Stimulated activated CD4-positive, alpha-beta T cell treated with anti-CD3 and anti-CD28 coated beads, TNF-alpha, amount 100 ng/mL, for 1 hour (primary cell): ENCODE measurements at places on chromosomes 12 and 14.

DNA sequence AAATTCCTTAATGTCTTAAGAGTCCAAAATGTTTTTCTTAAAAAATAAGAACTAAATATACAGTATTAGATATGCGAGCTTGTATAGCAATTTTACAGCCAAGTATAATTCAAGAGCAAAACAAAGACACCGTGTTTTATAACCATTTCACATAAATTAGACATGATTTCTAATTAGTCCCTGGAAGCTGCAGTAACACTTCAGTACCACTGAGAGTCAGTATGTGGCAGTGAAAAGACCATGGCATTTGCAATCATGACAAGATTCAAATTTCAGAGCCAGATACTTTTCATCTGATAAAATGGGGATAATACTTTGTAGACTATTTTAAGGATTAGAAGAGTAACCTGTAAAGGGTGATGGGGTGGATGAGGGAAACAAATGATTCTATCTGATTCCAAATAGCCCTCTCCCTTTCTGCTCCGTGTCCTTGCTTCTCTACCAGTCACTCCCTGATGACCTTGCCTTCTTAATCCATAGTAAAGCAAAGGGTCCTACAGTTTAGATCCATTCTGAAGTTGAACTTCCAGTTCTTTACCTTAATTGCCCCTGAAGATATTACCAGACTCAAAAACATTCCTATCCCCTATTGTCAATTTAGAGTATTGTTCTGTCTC, 145.4 kb upstream of the ABCD2 start:
- no peak for DNase-seq

- DNase-seq: no peak
These were observed 45.5 kb downstream of the MGST1 start for GRCh38 chr12:16392846-16393535.

GRCh38 chr14:100606687-100607610, 19.7 kb upstream of the BEGAIN start:
- DNase-seq: no peak

- no peak for DNase-seq
These were observed 6.3 kb upstream of the NYNRIN start for GRCh38 chr14:24392325-24393091.

DNA sequence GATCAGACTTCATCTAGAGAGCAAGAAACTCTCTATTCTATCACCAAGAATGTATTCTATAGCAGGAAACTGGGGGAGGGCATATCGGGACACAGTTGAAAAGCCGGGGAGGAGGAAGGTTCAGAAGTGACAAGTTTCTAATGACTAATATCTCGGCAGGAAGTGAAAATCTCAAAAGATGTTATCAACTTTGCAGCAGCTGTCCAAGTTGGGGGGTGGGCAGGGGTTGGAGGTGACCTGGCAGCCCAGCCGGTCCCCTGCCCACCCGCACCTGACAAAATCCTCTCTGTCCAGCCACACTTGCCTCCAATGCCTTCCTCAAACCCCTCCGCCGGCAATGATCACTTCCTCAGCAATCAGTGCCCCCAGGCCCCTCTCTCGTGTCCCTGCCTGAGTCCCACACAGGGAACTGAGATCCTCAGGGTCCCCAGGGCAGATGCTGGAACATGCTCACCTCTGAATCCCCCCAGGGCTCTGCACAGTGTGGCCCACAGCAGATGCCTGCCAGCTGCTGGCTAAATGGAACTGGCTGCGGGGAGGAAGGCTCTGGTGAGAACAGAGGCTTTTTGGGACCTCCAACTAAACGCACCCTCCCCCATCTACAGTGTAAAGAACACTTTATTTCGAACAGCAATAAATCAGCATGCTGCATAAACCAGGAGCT, 43.9 kb downstream of the CCDC88C start:
- no peak for DNase-seq

- no peak for DNase-seq
These were observed 696.0 kb downstream of the C12orf50 start for GRCh38 chr12:87332987-87333726.

DNA sequence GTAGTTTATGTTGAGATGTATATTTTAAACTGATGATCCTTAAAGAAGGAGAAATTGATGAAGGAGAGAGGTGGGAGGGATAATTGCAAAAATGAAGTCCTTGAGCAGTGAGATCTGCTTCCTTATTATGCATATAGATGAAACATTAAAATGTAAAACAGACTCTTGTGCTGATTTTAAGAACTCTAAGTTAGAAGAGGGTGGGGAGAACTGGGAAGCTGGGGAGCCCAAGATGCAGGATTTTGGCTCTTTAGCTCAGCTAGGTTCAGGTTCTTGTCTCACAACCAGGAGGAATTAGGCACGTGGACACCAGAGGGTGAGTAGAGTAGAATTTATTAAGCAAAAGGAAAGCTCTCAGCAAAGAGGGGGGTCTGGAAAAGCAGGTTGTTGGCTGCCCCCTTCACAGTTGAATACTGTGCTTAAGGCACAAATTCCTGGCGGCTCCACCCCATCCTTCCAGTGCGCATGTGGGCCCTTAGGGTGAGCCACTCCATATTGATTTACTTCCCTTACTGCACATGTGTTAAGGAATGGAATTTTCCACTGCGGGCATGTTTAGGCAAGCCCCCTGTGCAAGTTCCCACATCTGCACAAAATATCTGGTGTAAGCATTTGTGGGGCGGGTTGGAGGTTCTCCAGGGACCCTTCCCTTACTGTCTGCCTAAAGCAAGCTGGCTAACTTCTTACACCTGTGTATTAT, 141.9 kb downstream of the BICD1 start:
- DNase-seq: no peak

DNA sequence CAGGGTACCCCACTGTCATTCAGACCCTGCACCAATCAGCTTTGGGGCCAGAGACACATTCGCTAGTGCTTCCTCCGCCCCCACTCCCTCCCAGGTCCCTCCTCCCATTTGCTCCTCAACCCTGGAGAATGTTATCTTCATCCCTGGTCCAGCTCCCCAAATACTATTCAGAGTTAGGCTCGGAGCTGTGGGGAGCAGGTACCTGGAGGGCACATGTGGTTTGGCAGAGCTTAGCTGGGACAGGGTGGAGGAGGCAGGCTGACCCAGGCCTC, 19.5 kb downstream of the VSX2 start:
- no peak for DNase-seq

- DNase-seq: no peak
These were observed 12.6 kb upstream of the OR10P1 start for GRCh38 chr12:55624056-55624455.

GRCh38 chr14:101372894-101373620, 188.2 kb upstream of the DIO3 start:
- DNase-seq: no peak

DNA sequence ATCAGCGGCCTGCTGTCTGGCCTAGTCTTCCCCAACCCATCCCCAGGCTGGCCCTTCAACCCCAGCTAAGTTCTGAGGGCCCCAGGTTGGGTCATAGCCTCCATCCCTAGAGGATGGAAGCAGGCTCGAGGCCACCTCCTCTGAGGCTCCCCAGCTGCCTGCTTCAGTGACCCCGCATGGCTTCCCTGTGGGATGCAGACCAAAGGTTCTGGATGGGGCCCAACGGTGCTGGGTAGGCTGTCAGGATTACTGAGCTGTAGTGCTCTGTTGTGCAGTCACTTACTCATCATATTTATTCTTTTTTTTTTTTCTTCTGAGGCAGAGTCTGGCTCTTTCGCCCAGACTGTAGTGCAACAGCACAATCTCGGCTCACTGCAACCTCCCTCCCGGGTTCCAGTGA, 92.0 kb downstream of the IRF2BPL start:
- no peak for DNase-seq

DNA sequence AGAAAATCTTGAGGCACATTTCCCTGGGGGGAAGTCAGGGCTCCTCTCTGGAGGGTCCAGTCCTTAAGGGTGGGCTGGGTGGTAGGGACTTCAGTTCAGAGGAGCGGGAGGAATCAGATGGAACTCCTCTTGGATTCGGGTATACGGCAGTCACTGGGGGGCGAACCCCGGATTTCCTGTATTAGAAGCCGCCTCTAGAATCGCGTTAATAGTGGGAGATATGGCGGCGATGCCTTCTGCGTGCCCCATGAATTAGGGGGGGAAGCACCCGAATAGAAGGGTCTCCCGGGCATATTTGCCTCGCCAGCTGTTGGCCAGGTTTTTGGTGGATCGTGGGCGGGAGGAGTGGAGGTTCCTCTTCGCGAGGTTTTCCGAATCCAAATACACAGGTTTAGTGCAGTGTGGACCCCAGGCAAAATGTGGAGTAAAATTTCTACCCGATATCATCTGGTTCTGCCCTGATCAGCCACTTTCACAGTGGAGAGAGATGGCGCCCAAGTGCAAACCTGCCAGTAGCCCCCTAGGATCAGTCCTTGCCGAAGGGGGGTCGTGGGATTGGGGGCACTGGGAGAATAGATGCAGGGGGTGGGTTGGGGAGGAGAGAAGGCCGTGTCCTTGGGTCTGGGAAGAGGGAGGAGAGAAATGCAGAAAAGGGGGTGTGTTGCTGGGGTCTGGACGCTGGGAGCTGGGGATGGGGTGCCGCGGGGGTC, 628 bp downstream of the MEG3 start:
- no peak for DNase-seq

- no peak for DNase-seq
These were observed 67.0 kb downstream of the FBXW8 start for GRCh38 chr12:116977465-116978380.

GRCh38 chr12:47822863-47823262, 3.2 kb upstream of the HDAC7 start:
- no peak for DNase-seq

DNA sequence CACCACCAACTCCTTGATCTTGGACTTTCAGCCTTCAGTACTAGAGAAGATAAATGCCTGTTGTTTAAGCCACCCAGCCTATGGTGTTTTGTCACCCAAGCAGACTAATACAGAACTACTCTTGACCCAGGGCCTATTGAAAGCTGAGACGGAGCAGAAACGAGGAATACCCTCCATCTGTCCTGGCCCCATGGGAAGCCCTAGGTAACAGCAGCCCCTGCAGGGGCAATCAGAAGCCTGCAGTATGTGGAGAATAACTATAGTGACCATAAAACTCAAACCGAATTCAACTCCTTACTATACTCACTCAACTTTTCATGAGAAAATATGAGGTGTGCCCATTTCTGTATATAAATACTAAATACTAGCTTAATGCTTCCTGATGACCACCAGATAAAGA, 307.4 kb downstream of the NUAK1 start:
- no peak for DNase-seq

GRCh38 chr12:40158592-40159111, 52.8 kb upstream of the SLC2A13 start:
- no peak for DNase-seq

DNA sequence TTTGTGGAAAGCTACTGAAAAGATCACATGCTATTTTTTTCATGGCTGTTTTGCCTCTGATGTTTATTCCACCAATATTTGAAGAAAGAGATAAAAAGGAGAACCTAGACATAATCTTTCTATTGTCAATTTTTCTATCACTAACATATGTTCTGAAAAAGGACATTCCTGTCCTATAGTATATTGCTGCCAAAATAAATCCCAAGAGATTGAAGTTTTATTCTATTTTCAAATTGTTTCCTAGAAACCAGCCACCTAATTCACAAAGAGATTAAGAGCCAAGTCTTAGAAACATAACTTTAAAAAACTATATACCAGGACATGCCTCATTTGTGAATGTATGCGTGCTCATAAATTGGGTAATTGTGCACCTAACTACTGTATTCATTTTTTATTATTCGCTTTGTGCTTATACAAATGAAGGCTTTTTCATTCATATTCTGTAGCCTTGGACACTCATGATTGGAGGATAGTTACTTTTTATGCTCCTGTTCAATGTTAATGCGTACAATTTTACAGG, 200.7 kb downstream of the FUT8 start:
- DNase-seq: no peak

DNA sequence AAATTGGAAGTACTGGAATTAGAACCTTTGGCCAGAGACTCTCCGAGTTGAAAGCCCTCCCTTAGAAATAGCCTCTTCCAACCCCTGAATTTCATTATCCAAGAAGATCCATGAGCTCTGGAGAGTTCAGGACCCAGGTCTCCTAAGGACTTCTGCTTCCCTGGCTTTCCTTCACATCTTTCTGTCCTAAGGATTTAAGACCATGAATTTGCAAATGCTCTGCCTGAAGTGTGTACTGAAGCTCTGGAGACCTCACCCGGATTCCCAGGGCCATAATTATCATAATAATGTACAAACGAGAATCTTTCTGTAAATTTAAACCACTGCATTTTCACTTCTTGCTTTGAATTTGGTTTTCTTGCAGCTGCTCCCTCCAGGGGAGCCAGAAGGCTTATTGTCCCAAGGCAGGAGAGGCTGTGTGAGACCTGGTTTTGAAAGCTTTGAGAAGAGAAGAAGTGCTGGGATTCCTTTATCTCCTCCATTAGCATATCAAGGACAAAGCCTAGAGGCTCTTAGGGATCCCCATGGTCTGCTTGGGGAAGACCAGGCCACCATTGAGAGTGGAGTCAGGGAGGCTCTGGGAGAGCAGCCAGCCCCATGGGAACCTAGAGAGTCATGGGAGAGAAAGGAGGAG, 41.1 kb downstream of the GLRX5 start:
- DNase-seq: no peak

- no peak for DNase-seq
These were observed 92.5 kb upstream of the NAP1L1 start for GRCh38 chr12:76176940-76177339.

- no peak for DNase-seq
These were observed 5.1 kb downstream of the ARF6 start for GRCh38 chr14:49897965-49898364.

- DNase-seq: no peak
These were observed 31.9 kb downstream of the ETNK1 start for GRCh38 chr12:22656831-22657230.

DNA sequence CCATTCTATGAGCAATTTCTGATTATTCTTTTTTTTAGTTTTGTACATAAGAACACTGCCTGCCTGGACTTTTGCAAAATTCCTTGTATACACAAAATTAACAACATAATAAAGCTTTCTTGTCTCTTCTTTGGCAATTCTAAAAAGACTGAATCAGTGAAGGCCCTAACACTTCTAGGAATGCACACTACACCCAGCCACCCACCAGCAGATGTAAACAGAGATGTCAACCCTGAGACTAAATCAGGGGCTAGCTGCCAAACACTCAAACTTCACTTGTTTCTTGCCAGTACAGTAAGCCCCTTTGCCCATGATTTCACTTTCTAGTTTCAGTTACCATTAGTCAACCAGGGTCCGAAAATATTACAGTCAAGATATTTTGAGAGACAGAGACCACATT, 15.5 kb downstream of the DCAF5 start:
- DNase-seq: no peak

DNA sequence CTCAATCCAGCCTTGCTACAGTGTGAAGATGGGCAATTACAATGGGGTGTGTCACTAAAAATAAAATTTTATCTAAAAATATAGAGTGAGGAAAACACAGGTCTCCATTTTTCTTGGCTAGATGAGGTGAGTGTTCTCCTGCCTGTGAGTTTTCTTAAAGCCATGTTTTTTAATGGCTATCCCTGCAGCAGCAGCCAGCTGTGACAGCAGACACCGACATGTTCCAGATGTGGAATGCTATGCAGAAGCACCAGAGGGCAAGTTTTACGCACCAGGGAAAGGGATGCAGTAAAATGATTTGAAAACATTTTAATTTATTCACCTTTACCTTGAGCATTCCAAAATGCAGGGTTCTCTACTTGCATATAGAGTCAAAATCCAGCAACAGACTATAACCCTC, 577.0 kb upstream of the STXBP6 start:
- no peak for DNase-seq
